Epithelial cell of prostate (primary cell): ENCODE measurements at places on chromosomes 7 and 10.

DNA sequence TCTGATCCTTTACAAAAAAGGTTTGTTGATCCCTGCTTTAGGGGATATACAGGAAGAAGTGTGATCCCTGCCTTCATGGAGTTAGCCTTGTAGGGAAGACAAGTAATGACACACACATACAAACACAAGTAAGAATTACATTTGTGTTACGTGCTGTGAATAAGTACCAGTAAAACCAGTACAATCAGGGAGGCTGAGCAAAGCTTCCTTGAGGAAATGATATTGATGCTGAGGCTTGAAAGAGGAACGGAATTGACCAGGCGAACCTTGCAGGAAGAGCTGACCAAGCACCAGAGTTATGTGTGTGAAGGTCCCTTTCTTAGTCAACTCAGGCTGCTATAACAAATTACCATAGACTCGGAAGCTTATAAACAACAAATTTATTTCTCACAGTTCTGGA is 83.6 kb upstream of the CACUL1 start:
- no peak for DNase-seq

GRCh38 chr10:132449811-132450181 is 52.8 kb downstream of the PWWP2B start:
- DNase-seq: no peak

DNA sequence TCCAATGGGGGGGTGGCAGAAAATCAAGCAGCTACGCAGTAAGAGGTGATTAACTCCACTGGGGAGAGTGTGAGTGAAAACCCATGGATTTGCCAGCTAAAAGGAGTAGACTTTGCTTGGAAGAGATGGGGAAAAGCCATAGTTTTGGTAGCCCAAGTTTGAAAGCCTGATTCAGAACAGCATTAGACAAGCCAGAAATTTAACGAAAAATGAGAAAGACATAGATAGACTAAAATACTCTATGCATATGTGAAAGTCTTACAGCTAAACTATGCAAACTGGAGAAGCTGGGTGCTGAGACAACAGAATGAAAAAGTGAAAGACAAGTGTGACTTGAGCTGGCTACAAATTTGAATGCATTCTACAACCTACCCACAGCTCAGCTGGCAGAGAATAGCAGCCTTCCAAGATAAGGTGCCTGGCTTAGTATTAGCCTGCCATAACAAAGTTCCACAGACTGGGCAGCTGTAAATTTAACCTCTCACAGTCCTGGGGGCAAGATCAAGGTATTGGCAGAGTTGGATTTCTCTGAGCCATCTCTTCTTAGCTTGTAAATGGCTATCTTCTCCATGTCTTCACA is 156.6 kb downstream of the CDC14C start:
- no peak for DNase-seq

GRCh38 chr10:77638321-77639101 is 903 bp upstream of the KCNMA1 start:
- no peak for DNase-seq

- no peak for DNase-seq
Measured at GRCh38 chr7:1987591-1988532, 244.9 kb downstream of the MAD1L1 start.

- no peak for DNase-seq
Measured at GRCh38 chr7:95794917-95795515, 22.7 kb downstream of the DYNC1I1 start.

- DNase-seq: no peak
Measured at GRCh38 chr7:126657599-126658358, 595.0 kb downstream of the GRM8 start.

DNA sequence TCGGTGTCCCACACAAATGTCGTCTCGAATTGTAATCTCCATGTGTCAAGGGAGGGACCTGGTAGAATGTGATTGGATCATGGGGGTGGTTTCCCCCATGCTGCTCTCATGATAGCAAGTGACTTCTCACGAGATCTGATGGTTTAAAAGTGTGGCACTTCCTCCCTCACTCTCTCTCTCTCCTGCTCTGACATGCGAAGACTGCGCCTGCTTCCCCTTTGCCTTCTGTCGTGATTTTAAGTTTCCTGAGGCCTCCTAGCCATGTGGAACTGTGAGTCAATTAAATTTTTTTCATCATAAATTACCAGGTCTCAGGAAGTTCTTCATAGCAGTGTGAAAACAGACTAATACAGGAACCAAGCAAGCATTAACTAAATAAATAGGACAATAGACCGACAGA is 229.1 kb downstream of the GFRA1 start:
- DNase-seq: no peak

DNA sequence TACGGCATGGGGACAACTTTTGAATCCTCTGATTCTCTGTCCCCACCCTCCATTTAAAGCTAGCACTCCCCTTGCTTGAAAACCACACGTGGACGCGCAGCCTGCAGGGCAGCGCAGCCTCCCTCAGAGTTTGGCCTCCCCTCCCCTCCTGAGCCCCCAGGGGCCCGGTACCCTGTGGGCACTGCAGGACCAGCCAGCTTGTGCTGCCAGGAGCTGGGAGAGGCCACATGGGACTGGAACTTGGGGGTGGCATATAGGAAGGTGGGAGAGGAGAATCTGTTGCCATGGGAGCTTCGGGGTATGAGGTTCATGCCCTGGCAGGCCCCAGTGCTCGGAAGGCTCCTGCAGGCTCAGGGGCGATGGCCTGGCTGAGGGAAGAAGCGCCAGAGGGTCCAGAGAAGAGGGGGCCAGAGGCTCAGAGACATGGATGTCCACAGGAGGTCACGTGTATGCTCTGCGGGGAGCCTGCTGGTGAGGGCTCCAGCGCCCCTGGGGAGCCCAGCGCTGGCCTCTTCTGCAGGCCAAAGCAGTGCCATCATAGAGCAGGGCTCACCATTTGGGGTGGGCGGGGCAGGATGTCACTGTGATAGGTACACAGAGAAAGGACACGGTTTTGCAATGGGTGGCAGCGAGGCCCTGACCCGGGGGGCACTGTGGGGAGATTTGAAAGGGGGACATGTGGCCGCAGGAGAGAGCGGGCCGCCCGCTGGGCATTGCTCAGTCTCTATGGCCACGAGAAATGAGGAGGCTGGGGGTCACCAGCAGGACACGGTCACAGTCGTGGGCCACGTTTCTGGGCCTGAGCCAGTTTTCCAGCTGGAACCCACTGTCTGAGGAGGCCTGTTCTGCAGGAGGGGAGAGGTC is 64.2 kb downstream of the GLRX3 start:
- no peak for DNase-seq

DNA sequence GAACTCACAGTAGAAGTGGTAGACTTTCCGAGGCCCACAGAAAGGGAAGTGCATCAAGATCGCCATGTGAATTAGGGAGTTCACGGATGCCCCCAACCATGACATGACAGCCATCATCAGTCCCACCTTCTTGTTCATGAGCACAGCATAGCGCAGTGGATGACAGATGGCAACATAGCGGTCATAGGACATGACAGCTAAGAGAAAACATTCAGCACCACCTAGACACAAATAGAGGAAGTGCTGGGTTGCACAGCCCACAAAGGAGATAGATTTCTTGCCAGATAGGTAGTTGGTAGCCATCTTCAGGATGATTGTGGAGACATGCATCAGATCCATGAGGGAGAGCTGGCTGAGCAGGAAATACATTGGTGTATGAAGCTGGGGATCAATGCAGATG is 342 bp downstream of the OR2AE1 start:
- DNase-seq: no peak

DNA sequence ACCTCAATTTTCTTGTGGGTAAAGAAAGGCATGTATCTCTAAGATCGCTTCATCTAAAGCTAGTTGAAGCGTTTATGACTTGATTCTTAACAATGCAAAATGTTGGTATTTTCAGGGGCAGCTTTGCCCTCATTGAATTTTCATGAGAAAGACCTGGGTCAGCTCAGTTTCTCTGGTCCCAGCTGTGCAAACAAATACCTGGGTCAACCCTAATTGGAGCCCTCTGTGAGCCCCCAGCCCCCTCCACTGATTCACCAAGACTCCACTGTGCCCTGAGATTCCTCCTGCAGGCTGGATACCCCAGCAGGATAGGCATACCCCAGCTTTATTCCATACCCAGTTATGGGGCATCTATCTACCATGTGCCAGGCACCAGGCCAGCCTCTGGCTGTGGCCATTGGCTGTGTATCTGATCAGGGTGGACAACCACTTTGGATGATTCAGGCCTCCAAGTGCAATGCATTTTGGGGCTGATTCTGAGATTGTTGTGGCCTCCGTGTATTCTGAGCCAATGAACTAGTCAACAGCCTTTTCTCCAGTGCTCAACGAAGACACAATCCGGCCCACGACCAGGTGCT is 201.9 kb downstream of the MYOF start:
- no peak for DNase-seq

- no peak for DNase-seq
Measured at GRCh38 chr7:73668886-73669230, 1.2 kb downstream of the VPS37D start.

DNA sequence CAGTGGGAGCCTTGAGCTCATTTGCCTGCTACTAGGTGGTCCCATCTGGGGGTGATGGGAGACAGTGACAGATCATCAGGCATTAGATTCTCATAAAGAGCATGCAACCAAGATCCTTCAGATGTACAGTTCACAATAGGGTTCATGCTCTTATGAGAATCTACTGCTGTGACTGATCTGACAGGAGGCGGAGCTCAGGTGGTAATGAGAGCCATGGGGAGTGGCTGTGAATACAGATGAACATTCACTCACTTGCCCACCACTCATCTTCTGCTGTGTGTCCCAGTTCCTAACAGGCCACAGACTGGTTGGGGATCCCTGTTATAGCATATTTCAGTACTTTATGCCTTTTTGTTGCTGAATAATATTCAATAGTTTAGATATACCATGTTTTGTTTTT is 6.6 kb upstream of the UBE2D1 start:
- DNase-seq: no peak

DNA sequence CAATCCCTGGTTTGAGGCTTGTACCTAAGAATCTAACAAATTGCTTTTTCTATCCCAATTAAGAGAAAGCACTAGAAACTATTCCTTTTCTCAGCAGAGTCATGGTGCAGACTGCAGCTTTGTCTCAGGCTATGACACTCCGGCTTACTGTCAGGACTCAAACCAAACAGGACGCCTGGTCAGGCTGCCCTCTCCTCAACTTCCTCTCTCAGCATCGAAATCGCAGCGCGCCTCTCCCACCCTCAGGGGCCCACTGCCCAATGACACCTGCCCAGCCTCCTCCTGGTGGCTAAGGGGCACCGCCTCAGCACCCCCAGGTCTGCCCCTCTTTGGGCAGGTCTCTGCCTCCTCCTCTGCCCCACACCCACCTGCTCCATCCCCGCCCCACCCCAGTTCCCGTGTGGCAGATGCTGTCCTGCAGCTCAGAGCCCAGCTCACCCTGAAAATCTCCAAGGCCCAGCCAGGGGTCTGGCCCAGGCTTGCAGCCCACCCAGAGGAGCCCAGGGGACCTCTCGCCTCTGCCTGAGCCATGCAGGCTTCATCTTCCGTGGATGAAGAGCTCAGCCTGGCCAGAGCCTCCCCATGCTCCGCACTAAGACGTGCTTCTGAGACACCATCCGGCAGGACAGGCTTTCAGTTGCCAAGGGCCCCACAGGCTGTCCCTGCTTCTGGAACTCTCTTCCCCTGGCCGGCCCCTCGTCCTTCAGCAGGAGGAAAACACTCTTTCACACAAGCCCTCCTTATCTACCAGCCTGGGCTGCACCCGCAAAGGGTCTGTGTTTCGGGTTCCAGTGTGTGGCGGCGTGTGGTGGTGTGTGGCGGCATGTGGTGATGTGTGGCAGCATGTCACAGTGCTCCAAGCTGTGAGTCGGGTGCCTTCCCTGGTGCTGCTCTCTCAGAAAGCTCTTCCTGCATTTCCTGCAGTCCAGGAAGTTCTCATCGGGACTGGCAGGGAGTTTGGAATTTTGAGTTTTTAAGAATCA is 16.4 kb upstream of the PTPRN2 start:
- no peak for DNase-seq

GRCh38 chr7:111638078-111638477 is 75.8 kb upstream of the IMMP2L start:
- DNase-seq: no peak

GRCh38 chr7:55129541-55130394 is 111.0 kb downstream of the EGFR start:
- DNase-seq: peak; percentile 22

- no peak for DNase-seq
Measured at GRCh38 chr7:142871260-142872105, 14.1 kb downstream of the TRPV6 start.

GRCh38 chr10:64174666-64175255 is 653.6 kb downstream of the REEP3 start:
- no peak for DNase-seq

DNA sequence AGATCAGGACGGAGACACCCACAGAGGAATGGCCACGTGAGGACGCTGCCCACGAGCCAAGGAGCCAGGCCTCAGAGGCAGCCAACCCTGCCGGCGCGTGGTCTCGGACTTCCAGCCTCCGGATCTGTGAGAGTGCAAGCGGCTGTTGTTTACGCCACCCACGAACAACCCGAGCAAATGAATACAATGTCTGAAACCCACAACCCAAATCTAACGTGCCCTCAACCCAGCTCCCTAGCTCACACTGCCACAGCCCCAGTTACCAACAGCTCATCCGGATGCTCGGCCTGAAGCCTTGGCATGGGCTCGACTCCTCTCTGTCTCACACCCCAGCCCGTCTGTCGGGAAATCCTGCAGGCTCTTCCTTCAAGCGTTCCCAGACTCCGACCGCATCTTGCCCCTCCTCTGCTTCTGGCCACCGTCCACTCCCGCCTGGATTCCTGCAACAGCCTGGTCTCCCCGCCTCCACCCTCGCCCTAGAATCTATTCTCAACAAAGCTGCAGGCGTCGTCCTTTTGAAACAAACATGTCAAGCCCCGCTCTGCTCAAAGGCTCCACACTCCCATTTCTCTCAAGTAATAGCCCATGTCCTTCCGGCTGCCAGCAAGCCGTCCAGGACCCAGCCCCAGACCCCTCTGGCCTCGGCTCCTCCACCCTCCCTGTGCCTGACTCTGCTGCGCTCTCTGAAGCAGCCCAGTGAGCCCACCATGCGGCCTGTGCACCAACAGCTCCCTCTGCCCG is 35.3 kb downstream of the STK32C start:
- no peak for DNase-seq

GRCh38 chr10:49257626-49258349 is 41.2 kb upstream of the C10orf71 start:
- no peak for DNase-seq

GRCh38 chr10:112791447-112791846 is 158.6 kb upstream of the TCF7L2 start:
- DNase-seq: no peak
